ENCODE measurements at places on chromosomes 2 and 18.

GRCh38 chr2:126970583-126970982 lies 71.9 kb downstream of the TEX51 start:
- DNase-seq, result no peak

GRCh38 chr2:220512419-220512818 lies 885.0 kb downstream of the SLC4A3 start:
- DNase-seq, result peak; percentile 12

DNA sequence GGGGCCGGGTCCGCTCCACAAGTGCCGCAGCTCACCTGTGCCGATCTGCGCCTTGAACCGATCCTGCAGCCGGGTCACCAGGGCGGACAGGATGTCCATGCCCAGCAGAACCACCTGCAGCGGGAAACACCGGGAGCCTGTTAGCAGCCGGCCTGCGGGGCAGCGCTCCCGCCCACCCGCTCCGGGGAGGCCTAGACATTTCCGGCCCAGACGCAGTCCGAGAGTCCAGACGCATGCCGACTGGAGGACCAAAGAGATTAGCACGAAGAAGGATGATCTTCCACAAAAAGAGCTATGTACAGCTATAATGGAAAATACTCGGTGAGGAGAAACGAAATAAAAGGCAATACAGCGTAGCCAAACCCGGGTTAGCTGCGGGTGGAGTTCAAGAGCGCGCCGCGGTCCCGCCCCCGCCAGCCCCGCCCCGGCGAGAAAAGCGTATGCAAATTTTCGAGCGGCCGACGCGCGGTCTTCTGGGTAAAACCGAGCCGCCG lies 421 bp upstream of the RNU4ATAC start:
- peak; percentile 92 for DNase-seq

DNA sequence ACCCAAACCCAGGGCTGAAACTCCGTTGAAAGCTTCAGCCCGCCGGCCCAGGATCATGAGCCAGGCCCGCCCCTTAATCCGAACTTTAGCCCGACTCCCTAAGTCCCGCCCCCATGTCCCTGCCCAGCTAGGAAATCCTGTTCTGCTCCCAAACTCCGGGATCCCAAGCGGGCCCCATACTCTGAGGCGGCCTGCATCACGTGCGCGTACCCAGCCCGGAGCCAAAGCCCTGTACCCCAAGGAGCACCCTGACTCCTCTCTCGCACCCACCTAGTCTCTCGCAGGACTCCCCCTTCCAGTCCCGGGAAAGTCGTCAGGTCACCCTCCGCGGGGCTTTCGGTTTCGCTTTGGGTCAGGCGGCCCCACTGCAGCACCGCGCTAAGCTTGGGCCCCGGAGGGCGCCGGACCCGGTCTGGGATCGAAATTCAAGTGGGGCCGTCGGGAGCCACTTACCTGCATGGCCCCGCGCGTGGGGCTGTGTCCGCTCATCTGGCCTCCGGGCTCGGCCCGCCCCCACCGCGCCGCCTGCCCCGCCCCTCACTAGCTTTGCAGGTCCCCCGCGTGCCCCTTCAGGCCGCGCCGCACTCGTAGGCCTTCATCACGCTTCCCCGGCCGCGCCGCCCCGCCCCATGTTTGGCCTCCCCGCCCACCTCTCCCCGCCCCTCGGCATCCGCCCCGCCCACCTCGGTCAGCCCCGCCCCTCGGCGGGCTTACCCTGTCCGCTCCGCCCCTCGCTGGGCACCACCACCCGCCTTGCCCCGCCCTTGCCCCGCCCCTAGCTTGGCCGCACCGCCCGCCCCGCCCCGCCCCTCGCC lies at the start of gene DNPEP:
DNPEP (minus strand) TSS at position 607 of the 815 bp plus-strand sequence; CDS start at position 489, 118 bp downstream.
- peak; percentile 72 for DNase-seq

All from urothelium cell line (cell line).